AML-193 (cell line): ENCODE measurements at places on chromosomes 16 and 17.

GRCh38 chr17:42288803-42289610 lies 709 bp downstream of the STAT5A start:
- DNase-seq, result no peak

DNA sequence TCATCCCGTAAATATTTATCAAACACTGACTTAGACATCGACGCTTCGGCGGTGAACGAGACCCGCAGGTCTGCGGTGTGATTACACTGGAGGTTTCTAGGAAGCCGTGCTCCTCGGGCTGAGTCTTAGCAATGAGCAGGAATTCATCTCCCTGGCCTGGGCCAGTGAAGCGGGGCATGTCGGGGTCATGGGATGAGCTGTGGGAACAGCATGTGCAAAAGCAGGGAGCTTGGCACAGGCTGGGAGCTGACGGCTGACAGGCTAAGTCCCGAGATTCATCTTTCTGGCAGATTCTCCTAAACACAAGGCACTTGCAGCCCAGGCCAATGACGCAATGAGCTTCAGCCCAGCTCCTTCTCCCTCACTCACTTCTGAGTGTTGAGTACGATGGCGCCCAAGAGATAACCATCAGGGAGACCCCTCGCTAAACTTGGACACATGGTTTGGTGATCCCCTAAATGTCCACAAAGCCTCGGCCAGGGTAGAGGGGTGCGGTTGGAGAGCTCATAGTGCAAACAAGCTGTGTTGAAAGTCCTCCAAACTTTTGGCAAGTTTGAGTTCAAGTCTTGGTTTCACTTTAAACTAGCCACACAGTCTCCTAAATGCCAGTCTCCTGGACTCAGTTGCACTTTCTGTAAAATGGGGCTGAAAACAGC lies 12.8 kb downstream of the CRISPLD2 start:
- DNase-seq, result no peak

GRCh38 chr16:84604477-84605013 lies 13.3 kb downstream of the COTL1 start:
- DNase-seq, result no peak

DNA sequence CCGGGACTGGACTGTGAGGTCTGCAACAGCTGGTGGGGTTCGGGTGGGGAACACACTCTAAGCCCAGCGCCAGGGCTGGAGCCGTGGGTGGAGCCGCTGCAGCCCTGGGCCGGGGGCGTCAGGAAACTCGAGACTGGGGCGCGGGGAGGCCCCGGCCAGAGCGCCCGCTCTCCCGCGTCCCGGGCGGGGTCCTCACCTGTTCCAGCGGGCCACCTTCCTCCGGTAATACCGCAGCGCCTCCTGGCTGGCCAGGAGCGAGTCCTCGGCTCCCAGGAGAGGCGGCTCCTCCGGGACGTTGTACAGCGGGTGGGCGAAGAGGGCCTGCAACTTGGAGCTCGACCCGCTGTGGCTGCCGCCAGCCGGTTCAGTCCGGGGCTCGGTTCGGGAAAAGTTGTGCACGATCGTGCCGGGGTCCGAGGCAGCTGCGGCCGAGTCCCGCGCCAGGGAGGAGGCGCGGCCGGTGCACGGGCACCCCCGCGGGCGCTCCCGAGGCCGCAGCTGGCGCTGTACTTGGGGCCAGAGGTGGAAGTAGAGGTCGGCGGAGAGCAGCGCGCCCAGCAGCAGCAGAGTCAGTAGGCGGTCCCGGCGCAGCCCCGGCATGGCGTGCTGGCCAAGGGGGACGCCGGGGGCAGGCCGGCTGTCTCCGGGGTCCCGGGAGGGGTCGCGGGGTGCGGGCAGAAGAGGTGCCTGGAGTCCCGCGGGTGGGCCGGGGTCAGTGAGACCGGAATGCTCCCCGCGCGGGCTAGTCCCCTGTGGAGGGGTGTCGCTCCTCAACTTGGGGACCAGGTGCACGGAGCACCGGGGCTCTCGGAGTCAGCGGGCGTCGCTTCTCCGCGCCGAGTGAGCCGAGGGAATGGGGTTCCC lies 868 bp downstream of the FAM20A start:
- no peak for DNase-seq

GRCh38 chr16:283033-283805 lies at the start of gene PDIA2:
PDIA2 (plus strand) TSS chr16:283164; CDS start chr16:283170, 6 bp downstream.
- DNase-seq, result no peak

DNA sequence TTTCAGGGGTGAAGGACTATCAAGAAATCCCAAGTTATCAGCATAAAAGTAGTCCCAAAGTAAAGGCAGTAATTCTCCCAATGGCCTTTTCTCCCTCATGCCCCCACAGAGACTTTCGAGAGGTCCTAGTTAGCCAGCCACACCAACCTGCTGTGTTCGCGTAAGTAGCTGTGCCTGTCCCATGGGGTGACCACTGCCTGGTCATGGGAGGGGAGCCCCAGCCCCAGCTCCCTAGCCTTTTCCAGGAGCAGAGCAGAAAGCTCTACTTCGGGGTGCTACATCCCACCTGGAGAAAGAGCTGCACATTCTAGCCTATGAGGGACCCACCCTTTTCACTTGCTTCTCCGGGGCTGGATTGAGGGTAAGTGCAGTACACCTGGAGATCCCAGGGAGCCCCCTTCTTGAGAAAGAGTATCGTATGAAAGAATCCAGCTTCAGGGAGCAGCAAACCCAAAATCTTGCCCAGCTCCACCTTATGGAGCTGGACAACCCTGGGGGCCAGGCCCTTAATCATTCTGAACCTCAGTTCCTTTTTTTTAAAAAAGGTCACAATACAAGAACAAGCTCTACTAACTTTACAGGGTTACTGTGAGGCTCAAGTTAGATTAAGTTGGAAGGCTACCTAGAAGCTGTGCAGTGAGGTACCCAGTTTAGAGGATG lies 8.6 kb upstream of the SOST start:
- DNase-seq, result peak; percentile 27

- DNase-seq, result no peak
Measured at GRCh38 chr17:5439446-5439764, 450 bp upstream of the C1QBP start.

DNA sequence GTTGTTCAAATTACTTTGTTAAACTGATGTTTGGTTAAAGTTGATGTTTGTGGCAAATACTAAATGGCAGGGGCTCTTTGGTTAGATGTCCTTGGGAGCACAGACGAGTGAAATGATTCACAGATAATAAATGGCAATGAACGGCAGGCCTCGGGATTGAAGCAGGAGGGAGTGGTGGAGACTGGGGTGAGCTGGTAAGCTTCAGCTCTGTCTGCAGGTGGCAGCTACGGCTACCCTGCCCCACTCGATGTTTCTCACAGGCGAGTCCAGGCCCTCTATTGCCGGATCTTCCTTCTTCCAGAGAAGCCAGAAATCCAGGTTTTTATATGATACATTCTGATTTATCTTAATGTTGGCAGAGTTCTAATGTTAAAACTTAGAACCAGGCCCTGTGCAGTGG lies 144.8 kb upstream of the CACNG5 start:
- DNase-seq, result no peak

DNA sequence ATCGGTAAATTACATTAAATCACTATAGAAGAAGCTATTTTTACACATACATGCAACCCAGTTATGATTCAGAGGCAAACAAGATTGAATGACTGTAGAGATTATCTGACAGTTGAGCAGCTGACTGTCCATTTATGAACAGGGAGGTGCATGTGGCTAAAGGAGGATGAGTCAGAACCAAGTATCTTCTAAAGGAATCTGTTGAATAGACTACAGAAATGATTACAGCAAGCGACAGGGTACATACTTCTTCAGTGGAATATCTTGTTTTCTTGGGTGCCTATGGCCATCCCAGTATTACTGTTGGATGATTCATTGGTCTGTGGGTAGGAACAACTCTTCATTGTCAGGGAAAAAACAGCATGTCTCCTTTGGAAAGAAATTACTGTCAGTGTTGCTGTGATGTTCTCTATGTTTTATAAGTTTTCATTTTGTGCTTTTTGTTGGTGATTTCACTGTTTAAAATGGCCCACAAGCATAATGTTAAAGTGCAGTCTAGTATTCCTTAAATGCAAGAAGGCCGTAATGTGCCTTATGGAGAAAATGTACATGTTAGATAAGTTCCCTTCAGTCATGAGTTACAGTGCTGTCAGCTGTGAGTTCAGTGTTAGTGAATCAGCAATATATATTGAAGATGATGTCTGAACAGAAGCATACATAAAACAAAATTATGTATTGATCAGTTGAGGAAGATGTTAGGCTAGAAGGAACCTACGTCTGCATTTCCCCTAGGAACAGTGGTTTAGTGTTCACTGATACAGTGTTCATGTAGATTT lies 27.0 kb downstream of the CBFB start:
- no peak for DNase-seq

- no peak for DNase-seq
Measured at GRCh38 chr16:70342016-70342415, 4.7 kb upstream of the DDX19A start.

GRCh38 chr17:78353834-78354233 lies 6.0 kb downstream of the SOCS3 start:
- no peak for DNase-seq

GRCh38 chr16:27237219-27238015 lies 31.2 kb downstream of the NSMCE1 start:
- peak; percentile 70 for DNase-seq

GRCh38 chr16:80002261-80002660 lies 401.7 kb upstream of the MAF start:
- no peak for DNase-seq

DNA sequence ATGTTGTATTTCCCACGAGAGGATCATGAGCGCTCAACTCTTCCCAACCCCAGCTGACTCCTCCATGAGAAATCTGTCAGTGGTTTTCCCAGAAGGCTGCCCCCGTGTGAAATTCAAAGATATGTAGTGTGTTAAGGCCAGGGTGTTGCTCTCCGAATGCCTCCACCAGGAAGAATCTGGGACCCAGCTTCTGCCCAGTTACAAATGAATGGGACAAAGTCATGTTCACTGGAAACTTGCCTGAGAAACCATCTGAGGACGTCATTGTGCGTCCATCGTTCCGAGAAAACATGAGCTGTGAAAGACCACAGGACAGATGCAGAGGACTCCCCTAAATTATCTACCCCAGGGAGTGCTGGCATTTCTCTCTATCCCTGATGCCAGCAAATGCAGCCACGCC lies 86.0 kb downstream of the AIPL1 start:
- DNase-seq, result no peak
